Foreskin fibroblast (primary cell): ENCODE measurements at places on chromosomes 5 and 9.

GRCh38 chr9:126677188-126678084 is 63.7 kb downstream of the LMX1B start:
- DNase-seq, result no peak

- peak; percentile 86 for DNase-seq
Observed at GRCh38 chr9:136372561-136373299, 739 bp downstream of the CARD9 start.

GRCh38 chr9:68964765-68965164 is 49.1 kb downstream of the PRKACG start:
- DNase-seq, result no peak

GRCh38 chr9:69674716-69675438 is 2.7 kb upstream of the APBA1 start:
- peak; percentile 93 for DNase-seq

- no peak for DNase-seq
Observed at GRCh38 chr5:157106630-157107461, 2.0 kb downstream of the HAVCR2 start.

DNA sequence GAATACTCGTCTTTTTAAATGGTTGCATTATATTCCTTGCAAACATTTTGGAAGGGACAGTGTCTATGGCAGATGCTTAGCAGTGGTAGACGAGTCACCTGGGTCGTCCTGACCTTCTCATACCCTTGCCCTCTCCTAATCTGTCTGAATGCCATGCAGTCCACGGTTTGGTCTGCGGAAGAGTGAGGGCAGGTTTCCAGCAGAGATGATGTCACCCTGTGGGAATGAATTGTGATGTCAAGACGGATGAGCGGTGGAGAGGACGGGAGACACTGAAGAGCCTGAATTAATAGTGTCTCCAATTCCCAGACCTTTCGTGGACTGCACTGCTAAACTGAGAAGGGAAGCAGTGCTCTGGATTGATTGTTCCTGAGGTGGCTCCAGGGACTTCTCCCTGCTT is 329.0 kb upstream of the PANK3 start:
- DNase-seq, result peak; percentile 33

- DNase-seq, result no peak
Observed at GRCh38 chr5:141485321-141486055, 658 bp downstream of the PCDHGC4 start.

- peak; percentile 93 for DNase-seq
Observed at GRCh38 chr5:106094204-106094607, 1576.5 kb downstream of the EFNA5 start.

GRCh38 chr5:133819977-133820471 is 148.4 kb downstream of the C5orf15 start:
- DNase-seq, result no peak

- DNase-seq, result no peak
Observed at GRCh38 chr5:16483361-16483760, 17.8 kb upstream of the ZNF622 start.
